ENCODE measurements at places on chromosomes 7 and 10.
A peak's percentile ranks its signal among the peaks of the same experiment; 100 is the strongest.

GRCh38 chr10:33410860-33411234, 76.4 kb upstream of the NRP1 start:
- DNase-seq: no peak

DNA sequence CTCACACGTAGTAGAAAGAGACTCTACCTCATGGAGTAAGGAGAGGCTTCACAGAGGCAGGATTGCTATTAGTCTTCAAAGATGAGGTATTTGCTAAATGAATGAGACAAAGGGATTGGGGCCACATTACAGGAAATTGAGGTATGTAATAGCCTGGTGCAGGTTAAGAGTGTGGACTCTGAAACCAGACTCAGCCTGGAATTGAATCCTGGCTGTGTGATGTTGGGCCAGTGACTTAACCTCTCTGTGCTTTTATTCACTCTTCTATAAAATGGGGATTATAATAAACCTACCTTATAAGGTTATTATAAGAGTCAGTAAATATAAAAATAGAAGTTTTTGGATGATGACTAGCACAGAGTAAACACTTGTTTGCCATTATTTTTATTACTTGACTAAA, 64.7 kb upstream of the ATRNL1 start:
- no peak for DNase-seq

DNA sequence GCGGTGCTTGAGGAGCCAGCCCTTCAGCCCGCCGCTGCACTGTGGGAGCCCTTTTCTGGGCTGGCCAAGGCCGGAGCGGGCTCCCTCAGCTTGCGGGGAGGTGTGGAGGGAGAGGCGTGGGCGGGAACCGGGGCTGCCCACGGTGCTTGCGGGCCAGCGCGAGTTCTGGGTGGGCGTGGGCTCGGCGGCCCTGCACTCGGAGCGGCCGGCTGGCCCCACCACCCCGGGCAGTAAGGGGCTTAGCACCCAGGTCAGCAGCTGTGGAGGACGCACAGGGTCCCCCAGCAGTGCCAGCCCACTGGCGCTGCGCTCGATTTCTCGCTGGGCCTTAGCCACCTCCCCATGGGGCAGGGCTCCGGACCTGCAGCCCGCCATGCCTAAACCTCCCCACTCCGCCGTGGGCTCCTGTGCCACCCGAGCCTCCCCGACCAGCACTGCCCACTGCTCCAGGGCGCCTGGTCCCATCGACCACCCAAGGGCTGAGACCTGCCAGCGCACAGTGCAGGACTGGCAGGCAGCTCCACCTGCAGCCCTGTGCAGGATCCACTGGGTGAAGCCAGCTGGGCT, 9.5 kb upstream of the GSTO1 start:
- no peak for DNase-seq

DNA sequence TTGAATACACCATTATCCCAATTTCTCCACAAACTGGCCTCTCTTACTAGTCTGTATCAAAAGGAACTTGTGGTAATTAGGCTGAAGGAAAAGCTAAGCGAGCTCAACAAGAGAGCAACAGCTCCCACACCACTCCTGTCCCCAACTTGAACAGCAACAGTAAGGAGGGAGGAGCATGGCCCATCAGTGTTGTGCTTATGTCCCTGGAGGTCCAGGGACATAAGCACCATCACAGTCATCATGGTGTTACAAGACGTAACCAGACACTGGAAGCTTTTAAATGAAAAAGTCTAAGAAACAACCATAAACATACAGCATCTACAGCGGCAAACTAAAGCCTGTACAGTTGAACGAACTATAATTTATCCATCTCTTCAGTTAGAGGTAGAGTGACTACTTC, 989 bp downstream of the ERLIN1 start:
- DNase-seq: no peak

GRCh38 chr7:82106201-82106600, 336.4 kb upstream of the HGF start:
- no peak for DNase-seq

DNA sequence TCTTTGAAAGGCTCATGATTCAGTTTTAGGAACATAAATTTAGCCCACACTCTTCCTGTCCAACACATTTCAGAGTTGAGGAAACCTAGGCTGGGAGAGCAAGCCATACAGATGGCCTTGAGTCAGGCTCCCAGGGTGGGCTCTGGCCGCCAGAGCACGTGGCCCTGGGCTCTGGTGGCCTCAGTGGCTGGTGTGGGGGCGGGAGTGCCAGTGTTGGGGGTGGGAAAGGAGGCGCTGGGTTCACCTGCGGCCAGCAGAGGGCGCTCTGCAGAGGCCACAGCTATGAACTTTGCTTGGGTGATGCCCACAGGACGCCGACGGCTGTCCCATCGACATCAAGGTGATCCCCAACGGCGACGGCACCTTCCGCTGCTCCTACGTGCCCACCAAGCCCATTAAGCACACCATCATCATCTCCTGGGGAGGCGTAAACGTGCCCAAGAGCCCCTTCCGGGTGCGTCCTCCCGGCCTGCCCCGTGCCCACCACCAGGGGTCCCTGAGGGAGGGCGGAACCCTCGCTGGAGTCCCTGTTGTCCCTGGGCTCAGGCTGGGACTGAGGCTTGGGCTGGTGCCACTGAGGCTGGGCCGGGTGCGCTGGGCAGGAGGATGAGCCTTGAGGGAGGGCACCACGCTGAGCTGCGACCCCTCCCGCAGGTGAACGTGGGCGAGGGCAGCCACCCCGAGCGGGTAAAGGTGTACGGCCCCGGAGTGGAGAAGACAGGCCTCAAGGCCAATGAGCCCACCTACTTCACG, 11.9 kb downstream of the FLNC start:
- peak; percentile 76 for DNase-seq
